AG08395 (cell line): ENCODE measurements at places on chromosomes 2 and 18.

DNA sequence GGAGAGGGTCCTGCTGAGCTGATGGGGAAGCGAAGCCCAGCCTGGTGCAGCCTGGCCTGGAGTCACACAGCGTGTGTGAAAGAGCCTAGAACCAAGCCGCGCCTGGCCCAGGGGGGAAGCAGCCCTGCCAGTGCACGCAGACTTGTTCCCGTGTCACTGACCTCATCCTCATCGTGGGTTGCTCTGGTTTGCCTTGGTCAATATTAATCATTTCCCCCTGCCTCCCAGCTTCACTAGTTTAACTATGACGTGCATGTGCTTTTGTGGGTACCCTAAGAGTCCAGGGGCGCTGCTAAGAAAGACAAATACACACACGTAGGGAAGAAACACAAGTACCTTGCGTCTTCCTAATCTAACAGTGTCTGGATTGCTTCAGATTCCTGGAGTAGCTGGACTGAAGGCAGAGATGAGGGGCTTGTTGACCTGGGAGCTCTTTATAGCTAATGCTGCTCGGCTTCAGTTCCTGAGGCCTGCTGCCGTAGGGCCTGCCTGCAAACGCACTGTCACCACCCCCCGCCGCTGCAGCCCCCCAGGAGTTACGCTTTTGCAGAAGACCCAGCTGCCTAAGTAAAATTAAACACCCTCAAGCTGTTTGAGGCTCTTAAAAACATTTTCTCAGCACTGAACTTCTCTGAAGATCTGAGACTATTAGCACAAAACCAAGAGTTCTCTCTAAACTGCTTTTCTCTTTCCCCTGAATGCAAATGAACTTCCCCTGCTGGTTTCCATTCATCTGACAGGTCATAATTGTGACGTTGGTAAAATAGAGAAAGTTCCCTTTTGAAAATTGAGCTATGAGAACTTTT is 159.2 kb downstream of the FAM210A start:
- DNase-seq = peak; percentile 12

- DNase-seq = no peak
These were observed 60.0 kb downstream of the CAPN13 start for GRCh38 chr2:30747206-30747605.

DNA sequence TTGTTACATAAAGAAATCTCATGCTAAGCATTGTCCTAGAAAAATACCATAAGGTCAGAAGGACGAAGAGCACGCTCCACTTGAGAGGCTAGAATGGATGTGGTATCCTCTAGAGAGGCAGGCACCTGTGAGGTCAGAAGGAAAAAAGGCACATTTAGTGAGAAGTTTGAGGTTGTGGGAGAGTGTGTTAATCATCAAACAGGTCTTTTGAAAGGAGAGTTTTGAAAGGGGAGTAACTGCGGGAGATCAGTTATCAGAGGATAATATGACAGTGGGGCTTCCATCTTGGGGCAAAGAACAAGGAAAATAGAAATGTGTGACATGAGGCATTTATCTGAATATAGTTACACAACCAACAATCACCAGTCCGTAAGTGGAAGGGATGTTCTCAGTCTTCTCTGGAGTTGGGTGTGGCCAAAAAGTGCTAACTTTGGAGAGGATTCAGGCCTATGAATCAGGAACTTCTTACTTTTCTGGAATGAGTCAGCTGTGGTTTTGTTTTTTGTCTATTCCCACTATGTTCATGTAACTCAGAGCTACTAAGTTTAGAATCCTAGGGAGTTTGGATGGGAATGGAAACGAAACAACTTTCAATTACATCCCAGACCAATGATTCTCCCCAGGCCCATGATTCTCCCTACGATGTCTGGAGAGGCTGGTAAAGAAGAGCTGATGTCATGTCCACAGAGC is 451.4 kb upstream of the ST6GAL2 start:
- DNase-seq = no peak

DNA sequence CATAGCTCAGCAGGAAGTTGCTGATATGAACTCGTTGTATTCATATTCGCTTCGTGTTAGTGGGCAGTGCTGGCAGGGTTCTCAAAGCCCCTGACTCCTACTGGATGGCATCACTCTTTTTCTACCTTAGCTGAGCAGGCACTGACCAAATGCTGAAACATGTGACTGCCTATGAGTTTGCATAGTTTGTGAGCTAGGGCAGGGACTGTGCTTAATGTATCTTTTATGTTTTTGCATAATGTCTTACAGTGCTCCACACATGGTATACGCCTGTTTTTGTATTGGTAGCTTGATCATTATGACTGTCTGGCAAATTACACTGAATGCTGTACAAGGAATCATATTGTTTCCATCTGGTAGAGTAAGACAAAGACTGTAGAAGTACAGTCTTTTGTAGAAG is 305.3 kb downstream of the PARD3B start:
- no peak for DNase-seq

DNA sequence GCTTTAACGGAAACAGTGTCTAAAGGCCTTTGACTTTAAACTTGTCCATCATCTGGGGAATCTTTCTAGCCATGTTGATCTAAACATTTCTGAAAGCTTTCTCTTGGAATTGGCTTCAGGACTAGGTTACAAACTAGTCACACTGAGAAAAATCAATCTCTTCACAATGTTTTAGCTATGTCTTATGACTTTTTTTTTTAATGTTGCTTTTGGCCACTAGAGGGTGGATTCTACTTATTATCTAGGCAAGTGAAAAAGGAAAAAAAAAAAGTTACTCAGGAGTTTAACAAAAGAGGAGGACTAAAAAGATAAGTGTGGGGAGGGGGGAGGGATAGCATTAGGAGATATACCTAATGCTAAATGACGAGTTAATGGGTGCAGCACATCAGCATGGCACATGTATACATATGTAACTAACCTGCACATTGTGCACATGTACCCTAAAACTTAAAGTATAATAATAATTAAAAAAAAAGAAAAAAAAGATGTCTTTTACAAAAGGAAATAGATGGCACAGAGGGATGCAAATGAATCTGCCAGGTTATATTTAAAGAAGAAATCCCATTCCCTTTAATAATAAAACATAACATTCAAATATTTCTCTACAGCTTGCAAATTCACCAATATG is 160.4 kb upstream of the PID1 start:
- DNase-seq = peak; percentile 41

DNA sequence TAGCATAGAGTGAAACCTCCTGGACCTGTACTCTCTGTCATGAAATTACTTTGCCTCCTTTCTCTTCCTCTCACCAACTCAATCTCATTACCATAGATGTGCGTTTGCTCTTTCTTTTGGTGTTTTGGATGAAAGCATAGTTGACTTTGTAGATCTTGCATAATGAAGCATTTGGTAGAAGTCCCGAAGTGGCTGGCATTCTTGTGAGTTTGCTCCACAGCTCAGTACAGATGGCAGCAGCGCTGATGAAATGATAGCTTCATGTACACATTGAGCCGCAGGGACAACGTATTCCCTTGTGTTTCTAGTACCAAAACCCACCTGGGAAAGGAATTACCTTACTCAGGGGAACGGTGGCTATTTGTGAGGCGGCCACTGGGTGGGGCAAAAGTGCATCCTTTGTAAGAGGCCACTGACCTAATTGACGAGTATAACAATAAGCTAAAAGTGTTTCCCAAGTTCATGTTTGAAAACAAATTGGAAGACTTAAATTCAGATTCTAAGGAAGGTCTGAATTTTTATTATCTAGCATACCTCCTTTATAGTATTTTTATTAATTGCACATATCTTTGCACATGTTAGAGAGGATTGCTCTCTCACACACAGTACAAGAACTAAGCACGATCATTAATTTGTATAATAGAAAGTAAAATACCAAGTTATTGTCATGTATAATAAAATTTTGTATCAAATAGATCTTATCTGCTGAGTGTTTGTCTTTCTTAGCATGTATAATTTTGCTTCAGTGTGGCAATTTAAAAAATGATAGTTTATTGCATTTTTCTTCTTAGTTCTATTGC is 25.4 kb upstream of the CDH7 start:
- no peak for DNase-seq

- no peak for DNase-seq
These were observed 510.7 kb upstream of the LRRTM1 start for GRCh38 chr2:80815259-80815658.
